ENCODE measurements at places on chromosomes 3 and 15.

DNA sequence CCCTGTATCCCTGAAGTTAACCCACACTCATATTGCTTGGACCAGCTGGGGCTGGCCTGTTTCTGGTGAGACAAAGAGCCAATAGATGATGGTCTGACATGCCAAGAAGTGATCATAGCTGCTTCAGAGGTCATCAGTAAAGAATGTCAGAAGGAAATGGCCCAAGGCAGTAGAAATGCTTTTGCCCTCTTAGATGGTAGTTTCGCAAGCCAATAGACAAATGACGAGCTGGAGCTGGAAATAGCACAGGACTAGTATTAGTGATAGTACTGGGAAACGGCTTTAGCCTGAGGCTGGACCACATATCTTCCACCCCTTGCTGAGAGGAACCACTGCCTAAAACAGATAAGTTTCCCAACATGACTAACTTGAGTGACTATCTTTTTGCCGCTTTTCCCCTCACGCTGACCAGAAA, 176.1 kb upstream of the THBS1 start:
- no peak for DNase-seq

- DNase-seq = no peak
Measured at GRCh38 chr3:65246561-65246960, 558.8 kb upstream of the ADAMTS9 start.

DNA sequence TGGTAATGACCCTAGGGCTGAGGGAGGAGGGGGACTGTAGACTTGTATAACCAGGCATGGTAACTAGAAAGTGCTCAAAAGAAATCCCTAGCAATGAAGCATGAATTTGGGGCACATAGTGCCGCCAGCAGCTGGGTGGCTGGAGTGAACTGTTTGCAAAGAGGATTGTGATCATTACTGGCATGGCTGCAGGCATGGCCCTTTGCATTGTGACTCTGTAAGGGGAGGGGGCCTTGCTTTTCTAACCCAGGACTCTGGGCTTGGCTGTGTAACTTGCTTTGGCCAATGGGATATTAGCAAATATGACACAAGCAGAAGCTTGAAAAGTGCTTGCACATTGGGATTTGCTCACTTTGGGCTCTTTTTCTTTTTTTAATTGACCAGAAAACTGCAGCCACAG, 112.5 kb upstream of the RAD18 start:
- DNase-seq = no peak

GRCh38 chr3:138653567-138653966, 45.0 kb downstream of the FAIM start:
- DNase-seq = no peak

GRCh38 chr3:176992978-176993377, 204.3 kb downstream of the TBL1XR1 start:
- DNase-seq = no peak

Data from activated CD4-positive, alpha-beta T cell treated with anti-CD3 and anti-CD28 coated beads for 4 hours (primary cell).